ENCODE measurements at places on chromosomes 2 and 18.

DNA sequence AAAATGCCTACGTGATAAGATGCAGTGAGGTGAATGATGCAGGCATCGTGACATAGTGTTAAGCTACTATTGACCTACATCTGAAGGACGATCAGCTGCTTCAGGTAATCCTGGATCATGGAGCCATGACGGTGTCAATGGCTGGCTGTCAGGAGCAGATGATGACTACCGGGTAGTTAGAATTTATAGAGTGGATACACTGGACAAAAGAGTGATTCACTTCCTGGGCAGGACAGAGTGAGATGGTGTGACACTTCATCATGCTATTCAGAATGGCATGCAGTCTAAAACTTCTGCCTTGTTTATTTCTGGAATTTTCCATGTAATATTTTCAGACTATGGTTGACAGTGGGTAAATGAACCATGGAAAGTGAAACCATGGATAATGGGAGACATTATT is 29.5 kb downstream of the METTL8 start:
- no peak for DNase-seq

- no peak for DNase-seq
Observed at GRCh38 chr18:13570856-13571495, 155.4 kb downstream of the FAM210A start.

- peak; percentile 28 for DNase-seq
Observed at GRCh38 chr2:119407430-119408220, 24.0 kb upstream of the TMEM37 start.

GRCh38 chr2:19810637-19811036 is 91.1 kb downstream of the TTC32 start:
- no peak for DNase-seq

DNA sequence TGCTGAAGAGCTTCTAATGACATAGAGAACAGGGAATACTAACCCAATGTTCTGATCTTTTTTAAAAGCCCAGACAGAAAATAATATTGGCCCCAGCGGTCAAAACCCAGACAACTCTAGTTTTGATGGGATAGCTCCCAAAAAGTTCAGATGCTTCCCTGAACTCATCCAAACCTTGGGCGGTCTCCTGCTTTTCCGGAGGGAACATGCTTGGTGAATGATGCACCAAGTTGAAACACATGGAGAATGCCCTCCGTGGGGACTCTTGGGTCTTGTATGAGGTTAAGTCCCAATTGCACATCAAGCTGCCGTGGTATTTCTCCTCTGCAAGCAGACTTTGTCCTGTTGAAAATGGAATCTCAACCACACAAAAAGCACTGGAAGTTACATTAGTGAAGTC is 120.7 kb upstream of the CTAGE1 start:
- DNase-seq, result no peak

DNA sequence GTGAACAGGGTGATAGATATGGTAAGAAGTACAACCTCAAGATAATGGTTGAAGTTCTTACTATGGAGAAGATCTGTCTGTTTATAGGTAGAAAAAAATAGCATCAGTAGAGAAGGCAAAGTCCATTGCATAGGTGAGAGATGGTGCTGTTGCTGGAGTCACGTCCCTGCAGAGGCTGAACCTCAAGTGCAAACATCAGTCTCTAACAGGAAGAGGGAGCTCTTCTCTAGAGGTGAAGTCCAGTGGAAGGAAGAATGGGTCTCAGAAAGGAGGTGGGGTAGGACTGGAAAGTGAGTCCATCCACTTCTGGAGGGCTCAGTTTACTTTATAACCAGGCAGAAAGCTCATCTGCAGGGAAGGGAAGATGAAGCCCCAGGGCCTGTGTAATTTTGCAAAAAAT is 337.7 kb downstream of the MEIS1 start:
- DNase-seq, result no peak

DNA sequence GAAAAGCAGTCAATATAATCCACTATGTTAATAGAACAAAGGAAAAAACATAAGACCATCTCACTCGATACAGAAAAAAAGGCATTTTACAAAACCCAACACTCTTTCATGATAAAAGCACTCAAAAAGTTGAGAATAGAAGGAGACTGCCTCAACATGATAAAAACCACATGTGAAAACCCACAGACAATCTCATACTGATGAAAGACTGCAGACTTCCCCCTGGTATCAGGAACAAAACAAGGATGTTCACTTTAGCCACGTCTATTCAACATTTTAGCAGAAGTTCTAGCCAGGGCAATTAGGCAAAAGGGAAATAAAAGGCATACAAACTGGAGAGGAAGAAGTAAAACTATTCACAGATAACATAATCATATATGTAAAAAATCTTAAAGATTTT is 285.9 kb downstream of the EIPR1 start:
- DNase-seq, result no peak

DNA sequence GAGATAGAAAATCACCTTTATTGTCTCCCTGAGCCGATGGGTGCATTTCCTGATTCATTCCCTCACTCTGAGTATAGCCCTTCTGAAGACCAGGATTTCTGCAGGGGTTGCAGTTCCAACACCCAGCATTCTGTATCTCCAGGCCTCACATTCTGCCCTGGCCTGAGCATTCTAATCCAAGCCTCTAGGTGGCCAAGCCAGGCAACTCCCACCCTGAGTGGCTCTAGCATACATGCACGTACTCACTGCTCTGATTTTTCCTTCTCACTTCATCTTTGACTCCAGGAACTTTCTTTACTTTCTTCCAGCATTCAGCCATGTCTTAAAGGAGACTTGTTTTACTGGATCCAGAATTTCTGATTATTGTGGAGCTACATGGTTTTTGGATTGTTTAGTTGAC is 100.7 kb upstream of the STK39 start:
- DNase-seq, result no peak

DNA sequence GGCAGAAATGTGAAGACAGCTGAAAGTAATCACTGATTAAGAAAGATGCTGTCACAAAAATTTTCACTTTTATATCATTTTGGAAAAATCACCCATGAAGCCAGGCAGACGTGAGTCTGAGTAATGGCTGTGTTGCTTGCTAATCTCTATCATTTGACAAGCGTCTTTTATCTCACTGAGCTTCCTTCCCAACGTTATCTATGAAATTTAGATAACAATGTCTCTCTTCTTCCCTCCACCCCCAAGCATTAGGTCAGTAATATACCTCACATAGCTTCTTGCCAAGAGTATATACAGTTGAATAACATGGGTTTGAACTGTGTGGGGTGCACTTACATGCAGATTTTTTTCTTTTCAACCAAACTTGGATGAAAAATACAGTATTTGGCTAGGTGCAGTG is 388.6 kb upstream of the NRXN1 start:
- DNase-seq, result no peak

GRCh38 chr2:217279556-217279955 is 419.7 kb upstream of the TNP1 start:
- DNase-seq, result no peak

DNA sequence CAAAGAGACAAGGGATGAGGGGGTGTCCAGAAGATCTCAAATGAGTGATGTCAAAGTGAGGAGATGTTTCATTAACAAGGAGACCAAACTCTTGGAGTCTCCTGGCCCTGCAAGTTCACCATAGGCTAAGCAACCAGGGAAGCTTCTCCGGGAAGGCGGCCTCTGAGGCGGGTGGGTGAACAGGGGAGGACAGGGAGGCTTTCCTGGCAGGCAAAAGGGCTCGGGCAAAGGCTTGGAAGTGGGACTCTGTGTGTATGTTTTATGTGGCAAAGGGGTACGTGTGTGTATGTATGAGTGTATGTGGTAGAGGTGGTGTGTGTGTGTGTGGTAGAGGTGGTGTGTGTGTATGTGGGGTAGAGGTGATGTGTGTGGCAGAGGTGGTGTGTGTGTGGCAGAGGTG is 163.9 kb downstream of the DYSF start:
- DNase-seq, result no peak

DNA sequence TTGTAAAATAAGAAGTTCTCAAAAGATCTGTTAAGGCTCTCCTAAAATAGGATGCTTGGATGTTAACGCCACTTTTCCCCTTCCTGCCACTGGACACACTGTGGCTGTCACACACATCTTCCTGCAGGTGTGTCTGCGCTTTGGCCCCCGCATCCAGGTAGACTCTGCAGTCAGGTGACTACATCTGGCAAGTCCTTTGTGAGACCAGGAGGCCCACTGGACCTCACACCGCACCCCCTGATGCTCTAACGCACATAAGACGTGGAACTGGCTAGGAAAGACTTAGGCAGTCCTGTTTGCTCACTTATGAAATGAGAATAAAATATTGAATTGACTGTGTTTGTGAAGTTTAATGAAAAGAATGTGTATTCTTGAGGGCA is 67.6 kb upstream of the PXDN start:
- no peak for DNase-seq

GRCh38 chr2:224252631-224253030 is 149.3 kb downstream of the FAM124B start:
- DNase-seq, result no peak

DNA sequence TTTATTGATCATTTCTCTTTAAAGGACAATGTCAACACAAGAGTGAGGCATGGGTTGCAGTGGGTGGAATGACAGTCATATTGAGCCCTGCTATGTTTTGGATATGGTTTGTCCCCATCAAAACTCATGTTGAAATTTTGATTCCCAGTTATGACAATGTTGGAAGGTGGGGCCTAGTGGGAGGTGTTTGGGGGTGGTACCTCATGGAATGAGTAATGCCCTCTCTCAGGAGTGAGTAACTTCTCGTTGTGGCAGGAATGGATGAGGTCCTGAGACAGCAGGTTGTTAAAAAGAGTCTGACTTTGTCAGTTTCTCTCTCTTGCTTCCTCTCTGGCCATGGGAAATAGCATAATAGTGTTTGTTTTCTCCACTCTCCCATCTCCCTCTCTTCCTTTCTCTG is 345.3 kb downstream of the DCC start:
- no peak for DNase-seq

DNA sequence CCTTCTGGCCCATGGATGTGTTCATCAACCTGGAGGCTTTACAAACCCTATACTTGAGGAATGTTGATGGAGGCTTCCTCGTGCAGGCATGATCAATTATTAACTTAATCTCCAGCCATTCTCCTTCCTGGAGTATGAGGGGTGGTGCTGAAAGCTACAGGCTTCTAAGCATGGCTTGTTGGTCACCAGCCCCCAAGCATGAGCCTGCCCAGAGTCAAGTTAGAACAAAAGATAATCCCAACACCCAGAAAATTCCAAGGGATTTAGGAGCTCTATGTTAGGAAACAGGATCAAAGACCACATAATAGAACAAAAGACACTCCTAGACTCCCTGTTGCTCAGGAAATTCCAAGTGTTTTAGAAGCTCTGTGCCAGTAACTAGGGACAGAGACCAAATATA is 63.1 kb downstream of the FAM171B start:
- no peak for DNase-seq

DNA sequence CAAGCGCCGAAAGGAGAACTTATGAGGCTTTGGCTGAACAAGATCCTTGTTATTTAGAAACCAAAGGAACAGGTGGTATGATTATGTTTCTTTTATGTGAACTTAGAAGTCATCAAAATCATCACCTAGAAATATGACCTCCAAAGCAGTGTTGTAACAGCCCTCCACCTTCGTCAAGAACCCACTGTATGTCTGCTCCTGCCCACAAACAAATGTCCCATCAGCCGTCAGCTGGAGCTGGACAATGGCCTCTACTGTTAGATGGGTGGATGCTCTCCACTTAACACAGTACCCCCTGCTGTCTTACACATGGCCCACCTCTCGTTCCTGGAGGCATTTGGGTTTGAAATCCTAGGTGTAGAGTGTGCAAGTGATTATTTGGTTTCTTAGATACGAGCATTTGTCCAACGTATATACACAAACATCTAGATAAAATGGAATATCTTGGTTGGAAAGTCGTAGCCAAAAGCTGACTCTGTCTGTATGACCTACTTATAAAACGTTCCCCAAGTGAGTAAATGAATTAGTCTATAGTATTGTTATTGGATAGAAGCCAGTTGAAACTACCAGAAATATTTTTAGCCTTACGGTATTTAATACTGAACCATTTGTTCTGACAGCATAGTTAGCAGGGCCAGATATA is 113.0 kb downstream of the CRIM1 start:
- no peak for DNase-seq

DNA sequence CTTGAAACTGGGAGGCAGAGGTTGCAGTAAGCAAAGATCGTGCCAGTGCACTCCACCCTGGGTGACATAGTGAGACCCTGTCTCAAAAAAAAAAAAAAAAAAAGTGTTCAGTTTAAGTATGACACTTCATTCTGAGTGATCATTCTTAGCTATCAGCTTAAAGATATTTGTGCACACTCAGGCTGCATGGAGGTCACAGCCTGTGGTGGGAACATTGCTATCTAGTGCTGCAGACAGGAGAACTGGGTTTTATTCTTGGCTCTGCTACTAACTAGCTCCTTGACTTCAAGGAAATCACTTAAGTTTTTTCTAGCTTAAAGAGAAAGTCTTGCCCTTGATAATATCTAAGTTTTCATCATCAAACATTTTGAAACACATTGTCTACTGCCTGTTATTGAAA is 391.3 kb upstream of the CDH7 start:
- no peak for DNase-seq

DNA sequence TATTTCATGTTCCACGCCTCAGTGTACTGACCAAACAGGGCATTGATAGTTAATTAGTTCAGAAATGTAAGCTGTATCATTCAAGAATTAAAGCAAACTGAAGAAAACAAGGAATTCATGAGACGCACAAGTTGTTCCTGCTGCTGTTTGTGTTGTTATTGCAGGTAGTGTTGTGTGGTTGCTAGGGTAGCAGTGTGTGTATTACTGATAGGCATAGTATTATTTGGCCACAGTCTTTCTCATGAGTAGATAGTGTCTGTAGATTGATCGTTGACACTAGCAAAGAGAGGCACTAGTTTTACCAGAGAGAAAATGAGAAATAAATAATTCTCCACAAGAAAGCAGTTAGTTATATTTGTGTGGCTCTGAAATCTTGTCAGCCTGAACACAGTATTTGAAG is 548.6 kb downstream of the LRP1B start:
- DNase-seq, result no peak

GRCh38 chr2:155690785-155691184 is 641.7 kb downstream of the NR4A2 start:
- DNase-seq, result no peak

- DNase-seq, result no peak
Observed at GRCh38 chr2:52622266-52622665, 1145.3 kb upstream of the CHAC2 start.

GRCh38 chr2:120589771-120590608 is 145.7 kb upstream of the GLI2 start:
- no peak for DNase-seq

- no peak for DNase-seq
Observed at GRCh38 chr2:232345251-232345650, 33.3 kb upstream of the ALPP start.
